Activated CD4-positive, alpha-beta T cell treated with anti-CD3 and anti-CD28 coated beads, Interleukin-2, amount 50 U/mL, for 4 hours (primary cell): ENCODE measurements at places on chromosomes 6 and 20.

- peak; percentile 71 for DNase-seq
Measured at GRCh38 chr6:13575377-13575775, 975 bp downstream of the SIRT5 start.

- DNase-seq: no peak
Measured at GRCh38 chr6:139378882-139379341, 4.5 kb upstream of the CITED2 start.

DNA sequence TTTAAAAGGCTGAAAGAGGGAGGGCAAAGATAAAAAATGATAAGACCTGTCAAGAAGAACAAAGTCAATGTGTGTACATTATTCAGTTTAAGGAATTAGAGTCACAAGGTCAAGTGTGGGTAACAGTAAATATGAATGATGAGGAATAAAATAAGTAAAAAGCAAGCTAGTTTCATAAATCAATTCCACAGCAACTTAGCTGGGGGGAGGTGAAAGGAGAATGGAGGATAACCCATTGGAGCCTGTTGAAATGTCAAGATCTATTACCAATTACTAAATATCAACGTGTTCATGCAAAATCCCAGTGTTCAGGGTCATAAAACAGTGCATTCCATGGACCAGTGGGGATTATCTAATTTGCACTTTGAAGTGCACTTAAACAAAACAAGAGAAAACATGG lies 242.9 kb downstream of the TBX18 start:
- DNase-seq: no peak

DNA sequence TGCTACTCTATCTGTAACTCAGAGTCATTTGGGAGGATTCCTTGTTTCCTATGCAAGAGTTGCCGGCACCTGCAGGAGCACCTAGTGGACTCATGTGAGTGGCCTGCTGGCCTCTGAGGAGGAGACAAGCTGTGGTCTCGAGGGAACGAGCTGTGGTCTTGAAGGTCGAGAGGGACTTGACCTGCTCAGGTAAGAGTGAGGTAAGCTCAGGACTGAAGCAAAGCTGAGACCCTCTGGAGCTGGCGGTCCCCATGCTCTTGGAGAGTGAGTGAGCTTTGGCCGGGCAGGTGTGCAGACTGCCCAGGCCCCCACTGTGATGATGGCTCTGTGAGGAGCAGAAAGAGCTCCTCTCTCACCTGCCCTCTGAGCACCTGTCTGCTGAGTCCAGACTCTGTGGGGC lies 214.3 kb downstream of the MYLK4 start:
- no peak for DNase-seq

GRCh38 chr6:149202100-149202499 lies 115.4 kb upstream of the TAB2 start:
- DNase-seq: no peak

GRCh38 chr6:30747300-30747687 lies 2.9 kb upstream of the IER3 start:
- no peak for DNase-seq

DNA sequence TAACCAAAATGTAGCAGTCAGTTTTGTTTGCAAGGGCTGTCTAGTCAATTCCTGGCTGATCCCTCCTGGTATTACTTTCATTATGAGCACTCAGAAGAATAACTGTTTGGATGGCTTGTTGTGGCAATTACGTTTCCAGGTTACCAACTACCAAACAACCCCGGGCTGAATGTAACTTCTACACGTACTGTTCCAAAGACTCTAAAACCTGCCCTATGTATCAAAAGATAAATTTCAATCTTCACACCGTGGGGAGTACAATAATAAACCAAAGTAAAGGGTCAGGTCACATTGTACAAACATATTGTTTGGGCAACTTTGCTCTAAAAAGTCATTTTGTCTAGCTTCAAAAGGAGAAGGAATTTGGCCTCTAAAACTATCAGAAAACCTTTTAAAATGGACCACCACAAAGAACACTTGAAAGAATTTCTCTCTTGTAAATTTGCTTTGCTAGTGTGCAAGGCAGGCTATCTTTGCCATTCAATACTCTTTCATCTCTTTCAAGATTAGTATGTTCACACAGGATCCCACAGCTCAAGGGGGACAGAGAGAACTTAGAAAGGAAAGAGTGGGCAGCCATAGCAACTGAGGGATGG lies 27.6 kb downstream of the DCDC2 start:
- DNase-seq: no peak

GRCh38 chr6:1849691-1850090 lies 240.0 kb downstream of the FOXC1 start:
- no peak for DNase-seq

GRCh38 chr6:1417718-1418117 lies 28.3 kb downstream of the FOXF2 start:
- DNase-seq: no peak

DNA sequence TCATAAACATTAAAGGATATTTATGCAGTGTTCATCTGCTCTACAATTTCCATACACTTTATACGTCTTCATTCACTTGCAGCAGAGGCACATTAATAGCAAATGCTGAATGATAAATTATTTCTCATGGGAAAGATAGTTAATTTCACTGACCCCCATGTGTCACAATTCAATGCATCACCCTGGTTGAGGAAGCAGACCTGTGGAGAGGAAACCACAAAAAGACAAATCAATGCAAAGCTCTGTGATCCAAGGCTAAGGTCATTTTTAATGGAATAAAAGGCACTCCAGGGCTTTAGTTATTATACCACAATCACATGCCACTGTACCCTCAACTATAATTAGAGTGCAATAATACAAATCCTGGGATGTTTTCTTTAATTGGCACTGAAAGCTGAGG lies 40.3 kb upstream of the TENT5A start:
- no peak for DNase-seq

GRCh38 chr6:36350082-36350481 lies 13.4 kb upstream of the BNIP5 start:
- DNase-seq: no peak

DNA sequence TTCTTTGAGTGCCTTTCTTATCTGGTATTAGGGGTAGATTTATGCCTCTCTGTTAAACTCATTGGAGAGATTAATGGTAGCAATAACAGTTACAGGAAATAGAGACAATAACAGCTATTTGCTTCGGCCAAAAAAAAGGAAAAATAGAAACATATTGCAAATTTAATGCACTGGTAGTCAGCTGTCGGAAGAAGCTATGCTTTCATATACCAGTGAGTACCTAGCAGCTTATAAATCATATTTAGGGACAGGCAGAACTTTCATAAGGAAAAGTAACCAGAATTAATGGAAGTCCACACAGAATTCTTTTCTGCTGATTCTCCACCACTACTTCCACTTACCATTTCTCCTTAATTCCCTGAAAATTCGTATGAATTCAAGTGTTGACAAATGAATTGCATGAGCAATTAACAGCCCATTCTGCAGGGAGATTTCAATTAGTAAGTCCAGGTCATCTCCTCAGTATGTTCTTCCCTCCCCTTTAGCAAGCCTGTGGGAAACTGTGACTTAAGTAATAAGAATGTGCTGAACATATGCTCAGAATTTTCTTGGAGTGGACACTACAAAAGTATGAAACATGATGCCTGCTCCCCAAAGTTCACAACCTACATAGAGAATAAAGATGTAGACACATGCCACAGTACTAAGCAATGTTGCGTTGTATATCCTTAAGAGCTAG lies 196.7 kb upstream of the KCNQ5 start:
- no peak for DNase-seq

DNA sequence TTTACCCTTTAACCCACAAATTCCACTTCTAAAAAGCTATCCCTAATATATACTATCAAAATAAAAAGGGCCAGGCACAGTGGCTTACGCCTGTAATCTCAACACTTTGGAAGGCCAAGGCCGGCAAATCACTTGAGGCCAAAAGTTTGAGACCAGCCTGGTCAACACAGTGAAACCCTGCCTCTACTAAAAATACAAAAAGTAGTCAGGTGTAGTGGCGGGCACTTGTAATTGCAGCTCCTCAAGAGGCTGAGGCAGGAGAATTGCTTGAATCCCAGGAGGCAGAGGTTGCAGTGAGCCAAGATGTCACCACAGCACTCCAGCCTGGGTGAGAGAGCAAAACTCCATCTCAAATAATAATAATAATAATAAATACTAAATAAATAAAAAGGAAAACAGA lies 82.5 kb downstream of the TRIM27 start:
- DNase-seq: no peak

- DNase-seq: no peak
Measured at GRCh38 chr6:100134703-100135102, 140.7 kb upstream of the MCHR2 start.

DNA sequence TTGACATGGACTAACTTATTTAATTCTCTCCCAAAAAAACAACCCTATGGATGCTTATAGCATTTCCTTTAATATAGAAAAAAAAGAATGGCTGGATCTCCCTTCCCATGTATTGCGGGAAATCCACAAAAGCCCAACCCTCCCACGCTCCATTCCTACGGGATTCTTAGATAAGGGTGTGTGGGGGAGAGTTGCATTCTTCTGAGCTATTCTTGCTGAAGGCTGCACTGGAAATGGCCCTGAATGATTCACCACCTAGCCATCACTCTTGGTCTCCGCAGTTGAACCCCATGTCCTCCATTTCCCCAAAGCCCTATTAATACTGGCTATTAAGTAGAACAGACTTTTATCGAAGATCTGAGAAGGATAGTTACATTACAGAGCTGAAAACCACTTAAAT lies 41.9 kb upstream of the ADGRF5 start:
- DNase-seq: no peak

GRCh38 chr6:29764422-29765196 lies 41.4 kb downstream of the HLA-F start:
- no peak for DNase-seq

DNA sequence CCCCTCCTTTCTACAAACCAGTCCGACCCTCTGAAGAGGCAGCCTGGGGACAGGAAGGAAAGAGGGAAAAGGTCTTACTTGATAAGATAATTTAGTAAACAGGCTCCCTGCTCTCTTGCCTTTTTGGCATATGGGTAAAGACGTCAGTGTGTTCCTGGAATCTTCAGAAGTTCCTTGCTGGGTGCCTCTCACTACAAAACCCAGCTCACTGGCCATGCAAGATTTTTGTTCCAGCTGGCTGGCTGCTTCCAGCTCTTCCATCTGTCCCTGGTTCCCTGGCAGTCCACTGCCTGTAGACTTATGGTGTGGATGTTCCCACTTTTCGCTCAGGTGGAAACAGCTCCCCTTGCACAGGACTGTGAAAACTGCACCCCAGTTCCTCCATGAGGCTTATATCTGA lies 57.4 kb downstream of the MOCS1 start:
- no peak for DNase-seq

DNA sequence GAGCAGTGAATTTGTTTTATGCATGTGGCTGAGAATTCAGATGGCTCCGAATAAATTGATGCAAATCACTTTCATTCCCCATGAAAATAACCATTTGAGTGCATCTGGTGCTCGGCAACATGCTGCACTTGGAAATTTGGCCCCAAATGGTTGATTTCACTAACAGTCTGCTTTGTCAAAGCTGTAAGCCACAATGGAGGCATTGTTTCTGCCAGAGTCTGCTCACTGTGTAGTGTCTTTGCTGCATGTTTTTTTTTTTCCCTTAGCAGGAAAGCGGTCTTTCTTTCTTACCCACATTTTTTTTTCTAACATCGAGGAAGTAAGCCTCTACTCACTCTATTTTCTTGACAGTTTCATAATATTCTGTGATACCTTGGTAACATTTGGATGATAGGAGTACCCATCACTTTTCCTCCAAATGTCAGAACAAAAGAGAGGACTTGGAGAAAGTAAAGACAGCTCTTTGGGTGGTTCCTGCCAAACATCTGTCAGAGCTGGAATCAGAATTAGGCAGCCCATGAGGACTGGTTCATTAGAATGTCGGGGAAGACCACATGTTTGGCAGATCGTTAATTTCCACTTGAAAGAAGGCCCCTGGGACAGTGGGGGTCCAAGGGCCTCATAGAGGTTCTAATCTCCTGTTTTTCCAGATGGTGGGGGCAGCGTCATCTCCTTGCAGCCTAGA lies 149.5 kb downstream of the DOK5 start:
- DNase-seq: no peak

DNA sequence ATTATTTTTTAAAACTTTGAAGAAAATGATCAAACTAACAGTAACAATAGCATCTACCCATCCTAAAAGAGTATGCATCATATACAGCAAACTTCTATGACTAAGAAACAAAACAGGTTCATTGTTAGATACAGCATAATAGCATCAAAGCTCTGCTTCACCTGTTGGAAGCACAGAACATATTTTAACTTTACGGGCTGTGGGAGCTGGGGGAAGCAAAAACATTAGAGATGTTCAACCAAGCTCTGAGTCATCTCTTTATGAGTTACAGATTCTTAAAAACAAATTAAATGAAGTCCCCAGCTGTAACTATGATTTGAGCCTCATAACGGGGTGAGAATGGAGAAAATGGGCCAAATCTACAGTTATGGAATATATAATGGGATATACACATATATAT lies 63.4 kb downstream of the SYNE1 start:
- DNase-seq: no peak
